ENCODE measurements at places on chromosomes 7 and 10.
A peak's percentile ranks its signal among the peaks of the same experiment; 100 is the strongest.

- peak; percentile 85 for DNase-seq
These were observed 6.1 kb upstream of the MYOZ1 start for GRCh38 chr10:73647211-73647874.

- DNase-seq, result peak; percentile 6
These were observed 996.8 kb downstream of the KCNMA1 start for GRCh38 chr10:76640806-76641205.

DNA sequence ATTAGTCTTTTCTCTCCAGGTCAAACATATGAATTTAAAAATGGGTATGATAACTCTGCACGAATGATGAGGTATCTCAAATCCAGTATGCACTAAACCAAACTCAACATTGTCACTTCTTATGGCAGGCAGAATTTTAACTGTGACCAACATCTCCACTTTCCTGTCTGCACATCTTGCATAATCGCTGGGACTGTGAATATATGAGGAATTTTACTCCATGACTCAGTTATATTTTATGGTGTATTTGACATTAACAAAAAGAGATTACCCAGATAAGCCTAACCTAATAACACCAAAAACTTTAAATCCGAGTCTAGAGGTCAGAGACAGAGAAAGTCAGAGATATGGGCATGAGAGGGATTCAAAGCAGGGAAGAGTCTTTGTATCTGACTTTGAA lies 454.5 kb upstream of the SEMA3D start:
- DNase-seq, result no peak

DNA sequence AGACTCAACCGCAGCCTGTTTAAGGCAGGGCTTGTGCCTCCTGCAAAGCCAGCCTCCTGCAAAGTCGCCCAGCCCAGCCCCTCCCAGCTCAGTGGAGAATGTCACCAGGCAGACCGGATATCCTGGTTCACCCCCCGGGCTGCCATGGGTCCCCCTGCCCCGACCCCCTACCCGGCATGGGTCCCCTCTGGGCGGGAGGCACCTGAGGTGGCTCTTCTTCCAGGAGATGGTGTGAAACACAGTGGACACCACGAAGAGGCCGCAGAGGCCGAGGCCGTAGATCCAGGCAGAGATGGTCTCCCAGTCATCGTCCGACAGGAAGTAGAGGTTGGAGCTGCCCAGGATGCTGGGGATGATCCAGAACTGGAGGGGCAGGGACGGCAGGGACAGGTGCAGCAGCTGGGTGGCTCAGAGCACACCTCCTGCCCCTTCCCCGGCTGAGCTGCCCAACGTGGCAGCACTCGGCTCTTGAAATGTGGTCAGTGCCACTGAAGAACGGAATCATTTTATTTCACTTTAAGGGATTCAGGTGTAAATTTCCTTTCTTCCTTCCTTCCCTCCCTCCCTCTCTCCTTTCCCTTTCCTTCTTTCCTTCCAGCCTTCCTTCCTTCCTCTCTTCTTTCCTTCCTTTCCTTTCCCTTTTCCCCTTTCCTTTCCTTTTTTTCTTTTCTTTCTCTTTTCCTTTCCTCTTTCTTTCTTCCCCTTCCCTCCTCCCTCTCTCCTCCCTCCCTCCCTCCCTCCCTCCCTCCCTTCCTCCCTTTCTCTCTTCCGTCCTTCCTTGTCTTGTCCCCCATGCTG lies 36.7 kb upstream of the RADIL start:
- no peak for DNase-seq

DNA sequence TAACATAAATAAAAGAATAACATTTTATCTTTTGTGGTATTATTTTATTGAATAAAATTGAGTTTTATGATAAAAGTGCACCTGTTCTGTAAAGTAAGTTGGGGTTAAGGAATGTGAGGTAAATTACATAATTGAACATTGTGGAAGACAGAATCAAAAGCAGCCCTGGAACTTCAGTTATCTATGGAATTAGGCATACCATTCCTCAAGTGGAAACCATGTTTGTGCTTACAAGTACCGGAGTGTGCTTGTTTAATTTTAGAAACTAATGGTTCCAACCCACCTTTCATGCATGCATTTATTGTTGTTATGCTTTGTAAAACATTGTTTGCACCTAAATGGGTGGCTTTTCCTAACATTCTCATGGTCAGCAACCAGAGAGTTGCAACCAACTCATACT lies 28.0 kb downstream of the RBM17 start:
- no peak for DNase-seq

DNA sequence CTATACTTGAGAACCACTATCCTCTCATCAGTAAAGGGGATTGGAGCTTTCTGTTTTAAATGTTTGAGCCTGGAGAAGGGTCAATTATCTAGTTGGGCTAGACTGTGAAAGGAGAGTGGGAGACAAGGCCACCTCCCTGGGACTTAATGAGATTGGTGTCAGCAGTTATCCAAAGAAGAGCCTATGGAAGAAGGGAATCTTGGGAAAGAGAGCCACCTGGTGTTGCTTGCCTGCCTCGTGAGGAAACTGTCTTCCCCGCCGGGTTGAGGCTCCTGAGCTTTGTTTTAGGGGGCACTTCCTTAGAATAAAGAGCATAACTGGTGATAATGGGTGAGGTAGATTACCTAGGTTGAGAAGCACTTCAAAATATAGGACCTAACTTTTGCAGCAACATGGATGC lies 32.0 kb upstream of the ABCB4 start:
- DNase-seq, result no peak

GRCh38 chr7:68537051-68537773 lies 1061.1 kb upstream of the AUTS2 start:
- DNase-seq, result no peak

DNA sequence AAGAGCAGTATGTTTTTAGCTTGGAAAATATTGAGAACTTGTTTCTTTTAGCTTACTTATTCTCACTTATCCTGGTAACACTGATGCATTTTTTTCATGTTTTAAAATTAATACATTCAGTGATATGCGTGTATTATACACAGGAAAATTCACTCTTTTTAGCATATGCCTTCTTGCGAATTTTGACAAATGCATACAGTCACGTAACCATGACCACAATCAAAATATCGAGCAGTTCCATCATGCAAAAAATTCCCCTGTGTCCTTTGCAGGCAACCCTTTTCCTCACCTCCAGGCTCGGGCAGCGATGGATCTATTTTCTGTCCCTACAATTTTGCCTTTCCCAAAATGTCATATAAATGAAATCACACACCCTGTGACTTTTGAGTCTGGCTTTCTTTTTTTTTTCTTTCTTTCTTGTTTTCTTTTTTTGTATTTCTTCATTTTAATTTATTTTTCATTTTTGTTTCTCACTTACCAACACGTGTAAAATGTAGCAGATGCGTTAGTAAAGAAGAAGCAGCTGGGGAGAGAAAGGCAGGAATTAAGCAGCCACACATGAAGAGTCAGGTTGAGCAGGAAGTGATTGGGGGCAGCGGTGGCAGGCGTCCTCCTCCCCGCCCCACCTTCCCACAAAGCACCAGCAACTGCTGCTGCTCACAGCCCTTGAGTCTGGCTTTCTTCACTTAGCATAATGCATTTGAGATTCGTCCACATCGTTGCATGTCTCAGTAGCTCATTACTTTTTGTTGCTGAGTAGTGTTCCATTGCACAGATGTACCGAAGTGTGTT lies 29.9 kb downstream of the ADRB1 start:
- DNase-seq, result no peak

DNA sequence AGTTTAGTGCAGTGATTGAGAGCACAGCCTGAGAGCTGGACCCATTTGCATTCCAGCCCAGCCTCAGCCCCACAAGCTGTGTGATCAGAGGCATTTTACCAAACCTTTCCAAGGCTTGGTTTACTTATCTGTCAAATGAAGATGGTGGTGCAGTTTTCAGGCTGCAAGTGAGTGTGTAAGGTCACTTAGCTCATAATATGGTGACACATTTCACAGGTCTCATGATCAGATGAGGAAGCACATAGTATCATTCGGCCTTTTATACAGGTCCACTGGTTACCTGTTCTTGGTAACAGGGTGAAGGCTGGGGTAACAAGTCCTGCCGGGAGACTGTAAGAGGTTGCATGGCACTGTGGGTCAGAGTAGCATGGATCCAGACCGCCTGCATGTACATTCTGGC lies 371.7 kb downstream of the LRMDA start:
- DNase-seq, result no peak

- peak; percentile 74 for DNase-seq
These were observed 91.2 kb upstream of the PARD3 start for GRCh38 chr10:34906067-34906965.

GRCh38 chr7:100173806-100174495 lies 3.2 kb downstream of the GPC2 start:
- DNase-seq, result no peak

Measured in lung (tissue), 17 donors.